ENCODE measurements at places on chromosomes 7 and 10.

DNA sequence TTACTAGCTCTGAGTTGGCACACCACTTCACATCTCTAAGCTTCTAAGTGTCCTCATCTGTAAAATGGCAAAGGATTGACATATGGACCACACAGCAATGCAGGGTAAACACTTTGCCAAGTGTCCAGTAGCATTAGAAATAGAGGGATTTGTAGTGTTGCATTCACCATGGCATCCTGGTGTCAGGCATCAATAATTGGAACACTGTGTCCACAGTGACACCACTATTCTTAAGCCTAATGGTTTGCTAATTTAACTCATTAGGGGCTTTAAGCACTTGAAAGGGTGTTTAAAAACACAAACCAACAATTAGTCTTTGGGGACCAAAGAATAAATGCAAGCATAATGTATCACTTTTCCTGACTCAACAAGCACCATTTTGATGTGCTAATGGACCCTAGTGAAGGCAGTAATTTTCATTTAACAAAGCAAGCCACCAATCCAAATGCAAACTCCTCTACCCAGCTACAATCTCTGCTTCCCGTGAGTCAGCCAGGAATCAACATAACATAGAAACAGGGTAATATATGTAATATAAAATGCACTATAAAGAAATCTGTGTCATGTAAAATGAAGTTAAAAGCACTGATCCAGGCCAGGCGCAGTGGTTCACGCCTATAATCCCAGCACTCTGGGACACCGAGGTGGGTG is 75.9 kb downstream of the FAM204A start:
- no peak for DNase-seq

GRCh38 chr10:3907514-3907913 is 122.5 kb upstream of the KLF6 start:
- no peak for DNase-seq

- no peak for DNase-seq
Measured at GRCh38 chr10:122329416-122329815, 45.1 kb upstream of the PLEKHA1 start.

- no peak for DNase-seq
Measured at GRCh38 chr7:76372984-76373833, 14.4 kb upstream of the YWHAG start.
